ENCODE measurements at places on chromosomes 3 and 15.

GRCh38 chr3:183845608-183846288 is 20.4 kb upstream of the MAP6D1 start:
- DNase-seq = no peak

DNA sequence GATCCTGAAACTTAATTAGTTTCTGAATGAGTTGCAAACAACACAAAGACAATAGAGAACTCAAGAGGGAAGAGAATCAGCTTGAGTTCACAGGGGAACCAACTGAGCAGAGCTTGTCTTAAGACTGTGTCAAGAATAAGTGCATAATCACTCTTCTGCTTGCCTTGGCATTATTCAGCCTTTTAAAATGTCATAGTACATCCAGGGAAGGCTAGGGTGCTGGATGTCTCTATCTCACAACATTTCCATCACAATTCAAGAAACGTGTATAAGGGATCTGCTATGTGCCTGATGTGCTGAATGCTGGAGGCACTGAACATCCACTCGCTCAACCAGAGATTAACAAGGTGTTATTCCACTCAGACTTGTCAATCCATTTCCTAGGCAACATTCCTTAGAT is 122.6 kb downstream of the CPNE4 start:
- DNase-seq = no peak

GRCh38 chr15:64343222-64343621 is 12.8 kb downstream of the CSNK1G1 start:
- DNase-seq = no peak

DNA sequence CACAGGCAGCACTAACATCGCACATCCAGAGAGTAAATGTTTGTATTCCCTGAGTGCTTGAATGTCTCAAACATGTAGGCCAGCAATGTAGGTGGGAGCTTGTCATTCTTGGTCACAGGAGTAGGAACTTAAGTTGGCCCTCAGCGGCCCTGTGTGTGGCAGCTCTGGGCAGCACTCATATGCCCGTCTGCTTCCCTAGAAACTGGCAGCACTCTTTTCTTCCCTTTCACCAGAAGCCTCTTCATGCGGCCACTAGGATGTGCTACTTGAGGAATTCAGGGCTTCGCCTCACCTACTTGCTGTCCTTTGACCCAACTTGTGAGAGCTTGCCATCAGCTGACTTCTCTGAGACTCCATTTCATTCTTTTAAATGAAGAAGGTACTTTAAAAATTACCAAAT is 69.5 kb downstream of the TIPARP start:
- no peak for DNase-seq

GRCh38 chr3:35678643-35679161 is 39.4 kb downstream of the ARPP21 start:
- DNase-seq = no peak
